ENCODE measurements at places on chromosomes 16 and 17.
A peak's percentile ranks its signal among the peaks of the same experiment; 100 is the strongest.

GRCh38 chr17:42529061-42529460 lies 7.0 kb upstream of the NAGLU start:
- no peak for DNase-seq

GRCh38 chr17:38507921-38508569 lies 79.8 kb downstream of the ARHGAP23 start:
- DNase-seq, result no peak

DNA sequence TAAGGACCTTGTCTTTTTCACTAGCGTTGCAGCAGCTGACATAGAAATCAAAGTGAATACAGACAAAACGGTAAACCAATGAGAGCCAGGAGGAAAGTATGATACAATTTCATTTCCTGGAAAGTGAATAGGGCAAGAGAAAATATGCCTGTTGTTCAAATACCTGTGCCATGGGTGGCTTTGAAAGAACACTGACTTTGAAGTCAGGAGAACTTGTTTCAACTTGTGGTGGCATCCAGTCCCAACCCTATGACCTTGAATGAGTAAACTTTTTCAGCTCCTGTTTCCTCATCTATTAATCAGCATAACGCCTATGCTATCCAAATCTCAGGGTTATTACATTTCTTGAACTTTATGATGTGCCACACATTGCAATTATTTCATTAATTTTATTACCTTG lies 173.7 kb upstream of the HS3ST3A1 start:
- DNase-seq, result no peak

- no peak for DNase-seq
These were observed 4.7 kb upstream of the CUEDC1 start for GRCh38 chr17:57959929-57960328.

- no peak for DNase-seq
These were observed 65.9 kb upstream of the TNRC6C start for GRCh38 chr17:77892469-77893143.

DNA sequence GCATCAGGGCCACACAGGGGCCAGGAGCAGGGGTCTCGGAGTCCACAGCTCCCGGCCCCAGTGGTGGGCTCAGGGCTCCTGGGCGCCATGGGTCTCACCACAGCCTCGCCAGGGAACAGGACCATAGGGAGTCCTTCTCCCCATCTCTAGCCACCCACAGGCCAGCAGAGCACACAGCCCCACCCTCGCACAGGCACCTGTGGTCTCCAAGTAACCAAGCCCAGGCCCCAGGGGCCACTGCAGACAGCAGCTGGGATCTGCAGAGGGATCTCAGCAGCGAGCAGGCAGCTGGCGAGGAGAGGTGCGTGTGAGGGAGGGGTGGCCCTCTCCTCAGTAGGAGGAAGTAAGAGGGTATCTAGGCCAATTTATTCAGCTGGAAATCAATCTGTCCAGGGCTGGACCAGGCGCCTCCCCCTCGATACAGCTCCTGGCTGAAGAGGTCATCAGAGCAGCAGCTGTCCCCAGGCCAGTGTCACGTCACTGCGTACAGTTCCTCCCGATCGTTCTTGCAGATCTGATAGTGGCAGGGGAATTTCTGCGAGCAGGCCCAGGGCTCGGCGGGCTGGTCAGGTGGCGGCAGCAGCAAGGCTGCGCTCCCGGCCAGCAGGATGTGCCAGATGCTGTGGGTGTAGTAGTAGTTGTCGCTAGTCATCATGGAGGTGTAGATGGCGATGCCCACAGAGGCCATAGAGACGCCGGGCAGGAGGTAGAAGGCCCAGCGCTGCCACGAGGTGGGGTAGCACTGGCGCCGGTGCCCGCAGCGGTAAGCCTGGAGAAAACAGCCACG lies 1.4 kb upstream of the MRPL28 start:
- no peak for DNase-seq

- no peak for DNase-seq
These were observed 14.2 kb upstream of the CD300A start for GRCh38 chr17:74452033-74452840.

GRCh38 chr17:19507775-19508576 lies 25.7 kb upstream of the SLC47A1 start:
- DNase-seq, result peak; percentile 64

DNA sequence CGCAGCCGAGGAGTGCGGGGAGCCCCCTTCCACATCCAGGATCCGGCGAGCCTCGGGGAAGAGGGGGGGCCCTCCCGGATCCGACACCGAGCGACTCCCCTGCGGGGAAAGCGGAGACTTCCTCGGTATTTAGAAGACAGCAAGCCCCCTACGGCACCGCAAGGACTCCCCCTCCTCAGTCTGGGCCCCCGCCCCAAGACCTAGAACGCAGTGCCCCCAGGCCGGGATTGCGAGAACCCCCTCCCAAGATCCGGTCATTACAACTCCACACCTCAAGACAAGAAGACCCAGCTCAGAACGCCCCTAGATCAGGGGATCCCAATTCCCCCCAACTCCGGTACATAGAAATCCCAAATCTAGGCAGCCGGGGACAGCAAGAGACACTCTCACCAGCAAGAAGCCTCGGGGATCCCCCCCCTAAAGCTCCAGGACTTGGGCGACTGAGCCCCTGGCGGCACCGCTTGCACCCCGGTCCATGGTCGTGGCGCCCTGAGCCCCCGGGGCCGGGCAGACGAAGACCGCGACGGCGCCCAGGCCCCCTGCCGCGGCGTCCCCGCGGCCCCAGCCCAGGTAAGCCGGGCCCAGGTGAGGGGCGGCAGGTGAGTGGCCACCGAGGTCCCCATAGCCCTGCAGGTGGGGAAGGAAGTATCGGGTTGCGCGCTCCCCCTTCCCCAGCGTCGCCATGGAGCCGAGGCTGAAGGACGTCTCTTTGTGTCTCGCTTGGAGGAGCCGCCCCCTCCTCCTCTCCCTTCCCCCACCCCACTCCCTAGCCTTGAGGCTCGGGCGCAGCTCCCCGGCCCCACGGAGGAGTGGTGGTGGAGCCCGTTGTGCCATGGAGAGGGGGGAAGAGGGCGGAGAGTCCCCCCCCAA lies 641 bp downstream of the SBK1 start:
- no peak for DNase-seq

DNA sequence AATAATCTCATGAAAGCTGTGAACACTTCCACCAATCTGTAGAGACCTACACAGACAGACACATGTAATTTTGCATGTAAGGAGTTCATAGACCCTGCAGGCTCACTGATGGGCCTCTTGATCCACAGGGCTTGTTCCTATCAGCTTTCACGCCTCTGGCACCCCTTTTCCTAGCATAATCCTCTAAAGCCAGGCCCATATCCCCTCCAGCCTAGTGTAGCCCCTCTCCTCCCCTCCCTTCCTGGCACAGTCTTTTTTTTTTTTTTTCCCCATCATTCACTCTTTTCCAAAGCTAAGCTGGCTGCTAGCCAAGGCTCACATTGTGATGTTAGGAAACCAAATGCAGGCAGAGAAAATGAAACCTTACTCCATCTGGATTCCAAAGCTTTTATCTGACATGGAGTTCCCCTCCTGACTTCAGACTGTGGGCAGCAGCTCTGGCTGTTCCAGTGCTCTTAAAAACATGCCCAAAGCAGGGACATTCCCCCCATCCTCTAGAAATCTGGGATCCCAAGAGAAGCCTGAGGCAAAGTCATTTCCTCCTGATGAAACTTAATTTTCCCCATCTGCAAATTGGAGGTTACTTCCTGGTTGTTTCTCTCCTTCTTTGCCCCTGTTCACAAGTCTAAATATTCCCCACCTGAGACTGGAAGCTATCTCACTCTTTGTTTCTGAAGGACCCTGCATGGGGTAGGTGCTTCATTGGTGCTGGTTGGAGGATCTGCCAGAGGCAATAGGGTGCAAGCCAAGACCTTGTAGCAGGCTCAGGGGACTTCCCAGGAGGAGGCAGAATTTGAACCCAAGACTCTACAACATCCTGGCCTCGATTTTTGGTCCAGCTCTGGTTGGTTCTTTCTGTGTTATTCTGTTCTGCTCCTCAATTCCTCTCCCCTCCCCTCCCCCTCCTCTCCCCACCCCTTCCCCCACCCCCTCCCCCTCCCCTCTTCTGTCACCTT lies 9.9 kb upstream of the CCL5 start:
- DNase-seq, result peak; percentile 40

DNA sequence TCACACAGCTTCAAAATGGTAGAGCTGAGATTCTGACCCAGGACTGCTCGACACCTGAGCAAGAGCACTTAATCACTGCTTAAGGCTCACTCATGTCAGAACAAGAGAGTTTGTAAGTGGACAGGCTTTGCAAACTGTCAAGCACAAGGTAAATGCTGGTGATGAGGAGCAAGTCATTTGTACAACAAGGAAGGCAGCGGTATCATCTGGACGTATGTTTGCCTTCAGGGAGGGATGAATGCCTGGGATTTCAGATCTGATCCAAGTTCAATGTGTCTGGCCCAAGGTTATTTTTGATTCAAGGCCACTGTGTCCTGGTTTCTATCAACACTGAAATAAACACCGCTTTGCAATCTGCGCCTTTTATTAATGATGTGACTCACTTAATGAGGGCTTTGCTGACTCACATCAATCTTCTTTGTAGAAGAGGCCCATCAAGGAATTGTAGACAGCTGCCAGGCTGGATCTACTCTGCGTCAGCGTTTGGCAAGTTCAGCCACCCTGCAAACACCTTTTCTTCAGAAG lies 174.4 kb upstream of the HS3ST3A1 start:
- no peak for DNase-seq

- DNase-seq, result no peak
These were observed 7.9 kb downstream of the FUS start for GRCh38 chr16:31187808-31188189.

GRCh38 chr16:20940871-20941635 lies 40.5 kb downstream of the LYRM1 start:
- no peak for DNase-seq

DNA sequence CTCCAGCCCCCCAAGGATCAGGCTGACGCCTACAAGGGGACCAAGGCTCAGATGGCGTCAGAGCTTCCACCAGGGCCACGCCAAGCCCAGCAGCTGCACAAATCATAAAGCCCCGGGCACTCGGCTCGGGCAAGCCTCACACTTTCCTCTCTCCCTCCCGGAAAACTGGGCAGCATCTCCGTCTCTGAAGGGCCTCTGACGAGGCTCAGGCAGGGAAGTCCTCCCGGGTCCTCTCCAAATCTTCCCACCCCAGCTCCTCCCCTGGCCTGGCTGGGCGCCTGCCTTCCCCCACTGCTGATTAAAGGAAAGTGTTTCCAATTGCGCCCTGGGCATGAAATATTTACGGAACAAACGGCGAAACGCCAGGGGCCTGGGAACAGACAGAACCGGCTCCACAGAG lies 38.5 kb downstream of the PIEZO1 start:
- no peak for DNase-seq

GRCh38 chr17:79090443-79091225 lies 16.0 kb downstream of the ENGASE start:
- DNase-seq, result no peak

DNA sequence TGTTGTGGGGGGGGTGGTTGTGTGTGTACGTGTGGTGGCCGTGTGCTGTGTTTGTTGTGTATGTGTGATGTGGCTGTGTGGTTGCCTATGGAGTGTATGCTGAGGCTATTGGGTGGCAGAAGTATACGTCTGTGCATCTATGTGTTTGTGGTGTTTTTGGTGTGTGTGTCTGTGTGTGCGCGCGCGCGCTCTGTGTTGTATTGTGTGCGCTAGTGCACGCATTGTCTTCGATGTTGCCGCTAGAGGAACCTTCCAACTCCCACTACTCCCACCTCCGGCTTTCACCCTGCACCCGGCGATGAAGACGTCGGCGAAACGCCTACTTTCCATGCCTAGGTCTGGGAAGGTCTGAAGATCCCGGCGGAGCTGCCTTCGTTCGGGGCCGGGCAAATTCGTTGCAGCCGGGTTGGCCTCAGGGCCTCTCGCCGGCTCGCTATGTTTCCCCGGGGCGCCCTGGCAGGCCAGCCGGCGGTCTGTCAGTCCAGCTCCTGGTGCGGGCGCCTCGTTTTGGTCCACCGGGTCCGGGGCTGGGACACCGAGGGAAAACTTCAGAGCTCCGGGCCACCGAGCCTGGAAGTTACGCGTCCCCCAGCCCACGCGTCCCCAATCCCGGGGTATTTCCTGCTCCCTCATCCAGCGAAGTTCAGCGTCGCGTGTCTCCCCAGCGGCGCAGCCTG lies 5.2 kb upstream of the DLX4 start:
- no peak for DNase-seq

GRCh38 chr17:73430848-73431247 lies 119.0 kb upstream of the CDC42EP4 start:
- DNase-seq, result no peak

GRCh38 chr16:75485230-75486013 lies 9.8 kb downstream of the CHST6 start:
- DNase-seq, result no peak

DNA sequence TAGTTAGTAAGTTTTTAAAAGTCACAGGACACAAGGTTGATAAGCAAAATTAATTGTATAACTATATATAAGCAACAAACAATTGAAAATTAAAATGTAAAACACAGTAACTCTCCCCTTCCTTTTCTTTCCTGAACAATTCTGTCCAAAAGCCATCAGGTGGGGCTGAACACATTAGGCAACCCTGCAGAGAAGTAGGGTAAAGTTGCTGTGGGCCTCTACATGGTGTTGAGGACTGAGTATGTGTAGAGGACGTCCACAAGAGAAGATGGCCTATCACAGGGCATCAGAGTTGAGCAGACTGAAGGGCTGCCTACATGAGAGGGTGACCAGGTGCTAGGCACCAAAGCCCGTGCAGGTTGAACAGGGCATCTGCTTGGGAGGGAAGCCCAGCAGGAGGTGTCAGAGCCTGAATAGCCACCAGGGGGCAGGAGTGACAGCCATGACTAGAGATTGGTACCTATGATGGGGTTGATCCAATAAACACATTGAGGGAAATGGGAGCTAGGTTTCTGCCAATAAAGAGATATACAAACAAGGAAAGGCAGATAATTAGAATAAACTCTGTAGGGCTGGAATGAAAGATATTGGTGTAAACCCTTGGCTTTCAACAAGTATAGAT lies 415.1 kb downstream of the NPIPA8 start:
- DNase-seq, result no peak

DNA sequence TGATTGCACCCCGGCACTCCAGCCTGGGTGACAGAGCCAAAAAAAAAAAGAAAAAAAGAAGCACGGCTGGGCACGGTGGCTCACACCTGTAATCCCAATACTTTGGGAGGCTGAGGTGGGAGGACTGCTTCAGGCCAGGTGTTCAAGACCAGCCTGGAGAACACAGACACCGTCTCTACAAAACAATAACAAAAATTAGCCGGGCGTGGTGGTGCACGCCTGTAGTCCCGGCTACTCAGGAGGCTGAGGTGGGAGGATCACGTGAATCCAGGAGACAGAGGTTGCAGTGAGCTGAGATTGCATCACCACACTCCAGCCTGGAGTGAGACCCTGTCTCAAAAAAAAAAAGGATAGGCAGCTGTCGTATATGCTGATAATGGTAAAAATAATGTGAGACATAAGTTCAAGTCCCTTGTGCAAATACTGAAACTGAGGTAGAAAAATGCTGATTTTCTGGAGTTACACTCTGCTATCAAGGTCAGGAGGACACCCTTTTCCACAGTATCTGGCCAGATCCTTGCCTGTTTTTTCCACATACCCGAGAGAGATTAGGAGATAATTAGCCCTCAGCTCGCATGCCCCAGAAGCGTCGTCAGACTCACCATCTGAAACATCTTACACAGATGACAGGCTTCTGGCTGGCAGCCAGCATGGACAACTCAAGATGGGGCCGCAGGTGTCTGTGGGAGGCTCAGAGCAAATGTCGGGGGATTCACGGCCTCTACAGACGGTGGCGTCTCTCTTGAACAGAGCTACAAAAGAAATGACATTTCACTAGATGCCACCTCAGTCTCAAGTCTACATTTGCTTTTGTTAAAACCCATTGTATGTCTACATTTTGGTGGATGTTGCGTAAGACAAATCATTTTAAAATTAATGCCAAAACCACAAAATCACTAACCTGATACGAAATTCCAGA lies 36.8 kb downstream of the WDR45B start:
- DNase-seq, result no peak

- DNase-seq, result no peak
These were observed 910 bp downstream of the ITGAL start for GRCh38 chr16:30473231-30474073.

All from SK-N-MC (cell line).